ENCODE measurements at places on chromosomes 7 and 10.

- DNase-seq, result no peak
These were observed 34.5 kb downstream of the DNMBP start for GRCh38 chr10:99975106-99975829.

DNA sequence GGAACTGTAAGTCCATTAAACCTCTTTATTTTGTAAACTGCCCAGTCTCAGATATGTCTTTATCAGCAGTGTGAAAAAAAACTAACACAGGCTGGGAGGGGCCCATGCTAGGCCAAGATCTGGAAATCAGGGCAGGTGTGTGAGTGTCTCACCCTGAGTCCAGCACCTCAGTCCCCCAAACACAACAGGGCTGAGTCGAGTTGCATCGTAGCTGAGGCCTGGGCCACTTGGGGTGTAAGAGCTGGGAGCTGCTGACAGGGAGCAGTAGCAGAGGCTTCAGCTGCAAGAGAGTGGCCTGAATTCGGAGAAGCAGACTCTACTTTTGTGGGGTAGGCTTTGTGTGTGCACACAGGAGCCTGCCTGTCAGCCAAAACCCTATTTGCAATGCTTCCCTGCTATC, 553.1 kb downstream of the PTPRN2 start:
- DNase-seq, result no peak

DNA sequence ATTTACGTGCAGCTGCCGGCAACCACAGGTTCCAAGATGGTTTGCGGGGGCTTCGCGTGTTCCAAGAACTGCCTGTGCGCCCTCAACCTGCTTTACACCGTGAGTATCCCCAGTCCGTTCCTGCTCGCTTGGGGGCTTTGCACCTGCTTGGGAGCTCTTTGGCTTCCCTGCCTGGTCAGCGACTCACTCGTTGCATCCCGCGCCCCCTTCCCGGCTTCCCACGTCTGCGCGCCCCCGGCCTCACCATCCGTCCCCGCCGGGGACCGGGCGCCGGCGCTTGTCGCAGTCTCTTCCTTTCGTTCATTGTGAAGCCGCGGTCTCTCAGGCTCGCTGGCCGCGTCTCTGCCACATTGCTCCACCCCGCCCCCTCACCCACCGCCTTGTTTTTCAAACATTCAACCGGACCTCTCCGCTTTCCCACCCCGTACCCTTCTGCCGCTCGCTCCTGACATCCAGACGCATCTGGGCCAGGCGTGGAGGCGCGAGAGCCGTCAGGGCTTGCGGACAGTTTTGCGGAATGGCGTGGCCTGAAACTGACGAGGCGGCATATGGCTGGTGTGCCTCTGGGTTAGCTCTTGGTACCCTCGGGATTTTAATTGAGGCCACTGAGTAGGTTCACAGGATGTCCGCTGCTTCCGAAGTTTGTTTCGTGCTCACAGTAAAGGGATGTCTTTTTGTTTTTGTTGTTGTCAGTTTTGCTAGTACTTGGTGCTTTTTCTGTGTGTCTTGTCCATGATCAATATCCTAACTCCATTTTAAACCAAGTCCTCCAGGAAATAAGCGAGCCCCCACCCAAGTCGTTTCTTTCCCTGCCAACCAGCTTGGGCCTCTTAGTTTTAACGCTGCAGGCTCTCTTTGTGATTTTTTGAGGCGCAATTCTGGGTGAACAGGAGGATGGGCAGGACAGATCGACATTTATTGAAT, 639 bp downstream of the TSPAN13 start:
- no peak for DNase-seq

- DNase-seq, result no peak
These were observed 43.3 kb upstream of the LRRN3 start for GRCh38 chr7:111047595-111047994.

- DNase-seq, result no peak
These were observed 34.5 kb downstream of the GOT1 start for GRCh38 chr10:99395750-99396445.

- no peak for DNase-seq
These were observed 216.0 kb downstream of the KCNMA1 start for GRCh38 chr10:77421591-77421990.

- DNase-seq, result no peak
These were observed 26.9 kb downstream of the SPOCK2 start for GRCh38 chr10:72061491-72061890.

DNA sequence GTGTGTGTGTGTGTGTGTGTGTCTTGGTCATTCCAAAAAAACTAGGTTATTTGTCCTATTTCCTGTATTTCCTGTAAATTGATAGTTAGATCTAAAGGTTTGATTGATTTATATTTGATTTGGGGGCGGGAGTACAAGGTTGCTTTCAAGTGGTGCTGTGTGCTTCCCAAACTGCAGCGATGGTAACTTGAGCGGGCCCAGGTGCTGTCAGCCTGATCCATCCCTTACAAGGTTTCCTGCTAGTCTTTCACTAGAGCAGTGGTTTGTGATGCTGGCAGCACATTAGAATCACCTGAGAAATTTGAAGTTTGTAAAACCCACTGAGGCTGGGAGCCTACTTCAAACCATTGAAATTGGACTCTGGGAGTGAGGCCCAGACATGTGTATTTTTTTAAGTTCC, 23.7 kb downstream of the ABCC2 start:
- no peak for DNase-seq

GRCh38 chr10:78572565-78572964, 496.2 kb upstream of the ZMIZ1 start:
- DNase-seq, result no peak

DNA sequence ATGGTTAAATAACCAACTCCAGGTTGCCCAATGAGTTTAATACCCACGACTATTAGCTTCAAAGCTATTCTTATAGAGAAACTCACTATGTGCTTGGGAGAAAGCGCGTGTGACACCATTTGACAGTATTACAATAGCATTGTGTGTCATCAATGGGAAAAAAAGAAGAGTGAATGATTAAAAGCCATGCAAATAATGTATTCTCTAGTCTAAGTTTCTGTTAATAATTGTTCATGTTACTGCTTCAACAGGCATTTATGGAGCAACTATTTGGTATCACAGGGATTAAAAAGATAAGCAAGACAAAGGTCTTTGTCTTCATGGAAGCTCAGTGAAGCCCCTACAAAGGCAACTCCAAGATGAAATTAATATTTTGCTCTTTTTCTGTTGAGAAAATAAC, 47.2 kb downstream of the CAV1 start:
- DNase-seq, result no peak

GRCh38 chr10:57202356-57202755, 841.3 kb upstream of the ZWINT start:
- no peak for DNase-seq

- DNase-seq, result no peak
These were observed 35.2 kb upstream of the LYZL1 start for GRCh38 chr10:29253690-29254029.

- DNase-seq, result no peak
These were observed 41.6 kb upstream of the FHIP2A start for GRCh38 chr10:114779803-114780576.

GRCh38 chr7:91041141-91041540, 223.1 kb upstream of the FZD1 start:
- DNase-seq, result no peak

DNA sequence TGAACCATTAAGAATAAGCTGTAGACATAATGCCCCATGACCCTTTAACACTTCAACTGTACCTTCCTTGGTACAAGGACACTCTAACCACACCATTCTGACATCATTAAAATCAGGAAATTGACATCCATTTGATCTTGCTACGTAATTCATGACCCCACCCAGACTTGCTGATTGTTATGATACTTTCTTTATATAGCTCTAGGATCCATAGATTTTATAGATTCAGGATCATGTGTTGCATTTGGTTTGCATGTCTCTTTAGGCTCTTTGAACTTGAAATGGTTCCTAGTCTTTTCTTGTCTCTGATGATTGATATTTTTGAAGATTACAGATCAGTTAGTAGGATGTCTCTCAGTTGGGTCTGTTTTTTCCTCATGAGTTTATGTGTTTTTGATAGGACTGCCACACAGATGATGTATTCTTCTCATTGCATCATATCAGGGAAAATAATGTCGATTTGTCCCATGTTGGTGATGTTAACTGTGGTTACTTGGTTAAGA, 13.5 kb downstream of the CCM2 start:
- no peak for DNase-seq

DNA sequence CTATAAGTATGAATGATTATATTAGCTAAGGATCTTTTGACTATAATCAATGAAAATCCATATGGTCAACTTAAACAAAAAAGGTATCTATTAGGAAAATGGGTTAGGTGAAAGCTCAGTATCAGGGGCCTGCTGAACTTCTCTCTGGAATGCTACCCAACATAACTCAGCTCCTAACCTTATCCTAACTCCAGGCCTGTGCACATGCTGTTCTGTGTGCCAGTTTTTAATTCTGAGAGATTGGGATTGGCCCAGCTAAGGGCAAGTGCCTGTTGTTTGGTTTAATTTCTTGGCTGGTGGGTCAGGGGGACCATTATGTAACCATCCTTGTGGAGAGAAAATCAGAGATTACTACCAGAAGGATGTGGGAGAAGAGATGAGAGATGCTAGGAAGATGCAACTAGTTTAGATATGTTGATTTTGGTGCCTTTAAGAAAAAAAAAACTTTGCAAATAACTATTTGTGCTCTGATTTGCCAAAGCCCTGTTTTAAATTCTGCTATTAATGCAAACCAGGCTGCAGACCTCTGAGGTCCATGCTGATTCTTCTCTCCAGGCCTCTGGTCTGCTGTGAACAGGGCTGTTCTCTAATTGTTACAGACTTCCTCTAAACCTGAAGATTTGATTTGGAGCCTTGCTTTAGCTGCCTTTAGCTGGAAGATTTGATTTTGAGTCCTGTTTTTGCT, 23.9 kb upstream of the HDAC9 start:
- no peak for DNase-seq

DNA sequence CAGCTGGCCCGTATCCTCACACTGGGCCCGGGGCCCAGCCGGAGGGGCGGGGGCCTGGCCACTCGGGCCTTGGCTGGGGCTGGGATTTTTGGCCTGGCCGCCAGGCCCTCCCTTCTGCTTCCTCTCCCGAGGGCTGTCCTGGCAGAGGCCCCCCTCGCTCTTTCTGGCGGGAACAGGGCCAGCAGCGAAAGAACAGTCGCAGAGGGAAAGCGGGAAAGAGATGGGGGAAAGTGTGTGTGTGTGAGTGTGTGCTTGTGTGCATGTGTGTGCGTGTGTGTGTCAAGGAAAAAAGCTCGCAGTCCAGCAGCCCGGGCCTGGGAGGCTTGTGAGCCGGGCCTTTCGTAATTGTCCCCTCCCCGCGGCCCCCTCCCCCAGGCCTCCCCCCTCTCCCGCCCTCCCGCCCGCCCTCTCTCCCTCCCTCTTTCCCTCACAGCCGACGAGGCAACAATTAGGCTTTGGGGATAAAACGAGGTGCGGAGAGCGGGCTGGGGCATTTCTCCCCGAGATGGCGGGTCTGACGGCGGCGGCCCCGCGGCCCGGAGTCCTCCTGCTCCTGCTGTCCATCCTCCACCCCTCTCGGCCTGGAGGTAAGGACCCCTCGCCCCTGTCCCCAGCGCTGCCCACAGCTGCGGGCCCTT, at the start of gene ELN:
ELN (plus strand) TSS at position 491 of the 638 bp plus-strand sequence; CDS start at position 506, 15 bp downstream.
- no peak for DNase-seq

GRCh38 chr7:26574476-26574875, 282.8 kb downstream of the SNX10 start:
- no peak for DNase-seq

GRCh38 chr10:56240471-56240870, 120.6 kb downstream of the ZWINT start:
- DNase-seq, result no peak

DNA sequence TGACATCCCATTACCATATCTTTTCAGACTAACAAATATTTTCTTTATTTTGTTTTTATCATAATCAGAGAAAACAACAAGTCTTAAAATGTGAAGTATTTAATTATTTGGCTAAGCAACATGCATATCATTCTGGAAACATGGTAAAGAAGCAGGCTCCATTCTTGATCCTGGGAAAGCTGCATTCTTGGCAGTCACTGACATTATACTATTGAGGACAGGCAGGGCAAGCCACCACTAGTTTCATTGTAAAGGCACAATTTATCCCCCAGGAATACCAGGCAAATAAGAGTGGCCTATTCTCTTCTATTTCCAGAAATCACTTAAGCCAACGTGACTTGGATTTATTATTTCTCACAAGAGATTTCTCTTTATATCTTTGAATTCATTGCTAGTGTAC, 153.8 kb upstream of the AKR1E2 start:
- no peak for DNase-seq

- DNase-seq, result no peak
These were observed 12.2 kb upstream of the FEZF1 start for GRCh38 chr7:122316467-122317388.

DNA sequence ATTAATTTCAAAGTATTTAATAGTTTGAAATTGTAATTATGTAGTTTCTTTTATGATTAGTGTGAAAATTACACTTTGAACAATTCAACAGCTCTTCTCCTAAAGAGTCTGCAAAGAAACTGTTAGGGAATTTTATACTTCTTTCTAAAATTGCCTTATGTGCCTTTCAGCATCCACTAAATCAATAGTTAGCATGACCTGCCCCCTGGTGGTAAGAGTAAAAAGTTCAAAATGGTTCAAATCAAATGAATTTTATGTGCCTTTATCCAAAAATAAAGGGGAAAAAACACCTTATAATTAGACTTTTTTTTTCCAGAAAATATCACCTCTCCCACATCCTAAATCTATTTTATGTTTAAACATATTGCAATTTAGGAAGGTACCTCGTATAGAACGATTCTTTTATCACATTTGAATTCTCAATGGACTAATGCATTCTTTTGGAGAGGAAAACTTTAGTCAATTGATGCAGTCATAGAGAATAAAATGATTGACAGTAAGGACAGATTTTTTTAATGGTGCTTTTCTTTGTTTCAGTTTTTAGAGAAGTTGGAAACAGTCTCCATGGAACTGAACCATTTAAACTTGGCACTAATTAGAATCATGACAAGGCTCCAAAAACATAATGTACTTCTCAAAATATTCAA, 163.7 kb downstream of the SEMA3D start:
- DNase-seq, result no peak

- DNase-seq, result no peak
These were observed 24.1 kb upstream of the CARD11 start for GRCh38 chr7:3067606-3068380.

DNA sequence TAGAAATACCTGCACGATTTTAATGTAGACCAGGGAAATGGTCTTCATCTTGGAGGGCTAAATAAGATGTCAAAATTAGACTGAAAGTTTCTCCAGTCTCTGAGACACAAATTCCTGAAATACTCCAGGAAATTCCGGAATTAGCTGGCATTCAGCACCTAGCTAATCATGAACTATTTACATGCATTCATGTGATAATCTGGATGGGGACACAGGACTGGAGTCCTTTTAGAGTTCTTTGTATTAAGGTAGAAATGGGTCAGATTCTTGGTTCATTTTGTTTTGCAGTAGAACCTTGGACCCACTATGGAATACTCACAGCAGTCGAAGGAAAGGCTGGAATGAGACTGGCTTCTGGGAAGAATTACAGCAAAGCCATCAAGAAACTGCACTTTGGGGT, 65.3 kb upstream of the MDFIC start:
- no peak for DNase-seq

GRCh38 chr10:92475357-92475868, 98.5 kb downstream of the IDE start:
- no peak for DNase-seq

GRCh38 chr10:116698364-116698763, 44.0 kb downstream of the HSPA12A start:
- DNase-seq, result no peak

GRCh38 chr10:123858077-123858681, 33.4 kb downstream of the CPXM2 start:
- DNase-seq, result no peak

Measured in stimulated activated CD4-positive, alpha-beta T cell treated with anti-CD3 and anti-CD28 coated beads, Interleukin-1b, Interleukin-23, amount 100 ng/mL, for 1 hour (primary cell).